Placental epithelial cell (primary cell): ENCODE measurements at places on chromosomes 16 and 17. TPM values are rescaled to one million over a fixed set of nuclear protein-coding genes. Genes with fewer than 3 reads are reported as not detected.

Gene TP53TG3F
- not detected in 2 replicates for total RNA-seq

Gene SMTNL2
- total RNA-seq, result 18.3 and 33.8 TPM in 2 replicates

Gene MYLK3
- 0.11 TPM in 1 of 2 replicates, not detected in the other for total RNA-seq

Gene MARCHF10
- 1.2 and 1.6 TPM in 2 replicates for total RNA-seq

Gene IKZF3
- total RNA-seq, result under 0.01 and 0.43 TPM in 2 replicates

Gene AATK
- total RNA-seq, result under 0.01 and 0.22 TPM in 2 replicates

Gene RNF112
- total RNA-seq, result 0.39 and 0.43 TPM in 2 replicates

Gene STRADA
- total RNA-seq, result 21.1 and 24.3 TPM in 2 replicates

Gene ERN2
- 0.87 TPM in 1 of 2 replicates, not detected in the other for total RNA-seq

Gene SCRN2
- 42.1 and 51.8 TPM in 2 replicates for total RNA-seq

Gene KRT28
- total RNA-seq, result not detected in 2 replicates

Gene PDK2
- 31.4 and 57.7 TPM in 2 replicates for total RNA-seq
